NT2/D1 (cell line): ENCODE measurements at places on chromosomes 1 and 21.

- no peak for DNase-seq
Measured at GRCh38 chr1:243731301-243731891, 118.6 kb downstream of the AKT3 start.

DNA sequence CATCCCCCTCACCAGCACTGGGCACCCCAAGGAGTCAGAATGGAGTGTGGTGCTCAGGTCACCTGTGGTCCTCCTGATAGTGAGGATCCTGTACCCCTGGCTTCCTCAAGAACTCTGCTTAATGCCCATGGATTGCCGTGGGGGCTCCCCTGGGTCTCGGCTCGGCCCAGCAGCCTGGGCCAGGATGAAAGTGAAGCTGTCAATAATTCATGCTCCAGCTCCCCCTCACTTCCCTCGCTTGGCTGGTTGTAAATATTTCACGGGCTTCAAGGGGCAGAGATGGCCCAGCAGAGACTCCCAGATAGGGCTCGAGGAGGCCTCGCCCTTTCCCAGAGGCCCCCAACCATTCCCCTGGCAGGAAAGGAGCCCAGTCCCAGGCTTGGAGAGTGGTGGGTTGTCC lies 42.6 kb upstream of the KCNA10 start:
- DNase-seq, result no peak

- no peak for DNase-seq
Measured at GRCh38 chr1:108845991-108846390, 10.9 kb downstream of the AKNAD1 start.

DNA sequence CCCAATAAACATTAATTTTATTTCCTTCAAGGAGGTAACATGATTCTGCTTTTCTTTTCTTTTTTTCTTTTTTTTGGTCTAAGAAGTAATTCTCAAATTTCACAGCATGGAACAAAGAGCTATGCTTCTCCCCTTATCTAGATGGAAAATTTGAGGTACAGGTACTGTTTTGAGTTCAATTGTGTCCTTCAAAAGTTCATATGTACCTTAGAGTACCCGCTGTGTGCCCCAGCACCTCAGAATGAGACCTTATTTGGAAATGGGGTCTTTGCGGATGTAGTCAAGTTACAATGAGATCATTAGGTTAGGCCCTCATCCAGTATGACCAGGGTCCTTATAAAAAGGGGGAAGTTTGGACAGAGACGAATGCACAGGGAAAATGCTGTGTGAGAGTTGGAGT lies 22.0 kb downstream of the ELAPOR1 start:
- no peak for DNase-seq

DNA sequence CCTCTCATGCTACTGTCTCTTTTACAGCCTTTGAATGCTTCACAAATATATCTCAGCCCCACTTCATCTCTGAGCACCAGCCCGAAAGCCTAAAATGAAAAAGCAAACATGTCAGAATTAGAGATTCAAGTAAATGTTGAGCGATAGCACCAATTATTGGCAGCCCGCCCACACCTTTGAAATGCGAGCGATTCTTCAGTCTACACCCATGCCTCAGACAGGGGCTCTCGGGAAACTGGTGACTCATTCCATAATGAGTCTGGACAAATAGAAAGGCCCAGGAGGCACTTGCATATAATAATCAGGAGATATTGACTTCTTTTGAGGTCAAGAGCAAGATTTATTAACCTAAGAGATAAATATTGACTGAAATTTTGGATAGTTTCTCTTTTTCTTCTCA lies 487.3 kb upstream of the PTBP2 start:
- DNase-seq, result peak; percentile 16

- no peak for DNase-seq
Measured at GRCh38 chr1:199834711-199835110, 192.8 kb upstream of the NR5A2 start.

- no peak for DNase-seq
Measured at GRCh38 chr1:180534214-180534613, 24.6 kb upstream of the OVAAL start.

DNA sequence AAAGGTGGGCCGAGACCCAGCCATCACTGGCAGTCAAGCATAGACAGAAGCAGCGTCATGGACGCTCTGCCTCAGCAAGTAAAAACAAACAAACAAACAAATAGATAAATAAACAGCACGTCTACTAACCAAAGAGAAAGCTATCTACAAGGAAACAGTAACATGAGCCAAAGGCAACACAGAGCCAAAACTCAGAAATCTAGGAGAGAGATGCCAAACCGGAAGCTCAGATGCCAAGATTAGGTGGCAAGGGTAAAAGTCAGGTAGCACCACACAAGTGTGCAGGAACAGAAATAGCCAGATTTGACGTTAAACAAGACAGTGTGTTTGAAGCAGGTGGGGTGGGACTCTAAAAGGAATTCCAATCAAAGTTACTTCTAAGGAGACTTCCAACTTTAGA lies 448.3 kb upstream of the NFIA start:
- no peak for DNase-seq
